Astrocyte of the hippocampus (primary cell): ENCODE measurements at places on chromosomes 4 and X.
A peak's percentile ranks its signal among the peaks of the same experiment; 100 is the strongest.

DNA sequence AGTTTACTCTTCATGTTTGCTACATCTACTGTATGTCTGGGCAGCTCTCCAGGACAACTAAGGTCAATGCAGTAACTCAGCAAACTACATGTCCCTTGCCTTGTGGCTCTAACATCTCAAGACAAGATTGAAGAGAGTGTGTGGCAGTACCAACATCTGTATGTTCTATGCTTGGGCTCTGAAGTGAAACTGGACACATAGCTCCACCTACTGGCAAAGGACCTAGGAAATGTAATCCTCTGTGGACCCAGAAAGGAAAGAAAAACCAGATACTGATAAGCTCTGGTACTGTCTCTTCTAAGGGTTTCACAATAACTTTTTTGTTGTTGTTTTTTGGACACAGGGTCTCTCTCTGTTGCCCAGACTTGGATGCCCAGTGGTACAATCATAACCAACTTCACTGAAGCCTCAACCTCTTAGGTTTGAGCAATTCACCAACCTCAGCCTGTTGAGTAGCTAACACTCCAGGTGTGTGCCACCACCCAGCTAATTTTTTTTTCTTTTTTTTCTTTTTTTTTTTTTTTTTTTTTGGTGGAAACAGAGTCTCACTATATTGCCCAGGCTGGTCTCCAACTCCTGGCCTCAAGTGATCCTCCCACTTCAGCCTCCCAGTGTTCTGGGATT lies 64.1 kb downstream of the QDPR start:
- DNase-seq: peak; percentile 84

DNA sequence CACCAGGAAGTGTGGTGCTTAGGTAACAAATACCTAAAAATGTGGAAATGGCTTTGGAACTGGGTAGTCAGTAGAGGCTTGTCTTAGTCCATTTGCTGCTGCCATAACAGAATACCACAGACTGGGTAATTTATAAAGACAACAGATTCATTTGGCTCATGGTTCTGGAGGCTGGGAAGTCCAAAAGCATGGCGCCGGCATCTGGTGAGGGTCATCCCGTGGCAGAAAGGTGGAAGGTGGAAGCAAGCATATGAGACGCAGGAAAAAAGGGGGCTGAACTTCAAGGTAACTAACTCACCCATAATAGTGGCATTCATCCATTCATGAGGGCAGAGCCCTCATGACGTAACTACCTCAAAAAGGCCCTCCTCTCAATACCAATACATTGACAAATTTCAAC lies 6.6 kb downstream of the FAM3A start:
- no peak for DNase-seq

DNA sequence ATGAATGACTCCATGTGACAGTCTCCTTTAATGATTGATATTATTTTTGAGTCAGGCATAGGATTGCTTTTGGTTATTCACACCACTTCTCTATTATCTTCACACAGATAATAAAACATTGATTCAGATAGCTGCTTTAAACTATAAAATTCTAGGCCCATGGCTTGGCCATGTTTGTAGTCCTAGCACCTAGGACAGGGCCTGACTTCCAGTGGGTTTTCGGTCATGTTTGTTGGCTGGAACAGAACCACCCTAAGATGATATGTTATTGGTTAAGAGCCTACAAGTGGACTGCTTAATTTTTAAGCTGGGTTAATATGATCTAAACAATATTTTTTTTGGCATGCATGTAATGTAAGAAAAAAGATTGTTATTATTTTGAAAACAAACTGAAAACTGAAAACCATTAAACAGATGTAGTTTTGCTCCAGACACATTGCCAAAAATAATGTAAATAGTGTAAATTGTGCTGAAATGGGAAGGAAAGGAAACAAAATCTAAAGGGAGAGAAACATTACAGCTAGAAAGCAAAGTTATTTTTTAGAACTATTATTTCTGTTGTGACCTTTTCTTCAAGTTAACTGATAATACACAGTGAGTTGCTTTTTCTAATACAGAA lies 98.0 kb downstream of the FRAS1 start:
- no peak for DNase-seq

- no peak for DNase-seq
Observed at GRCh38 chr4:77714514-77714913, 104.7 kb downstream of the CNOT6L start.
